CD8-positive, alpha-beta memory T cell (primary cell): ENCODE measurements at places on chromosomes 1 and 21. TPM values are rescaled to one million over a fixed set of nuclear protein-coding genes. Genes with fewer than 3 reads are reported as not detected.

DNA sequence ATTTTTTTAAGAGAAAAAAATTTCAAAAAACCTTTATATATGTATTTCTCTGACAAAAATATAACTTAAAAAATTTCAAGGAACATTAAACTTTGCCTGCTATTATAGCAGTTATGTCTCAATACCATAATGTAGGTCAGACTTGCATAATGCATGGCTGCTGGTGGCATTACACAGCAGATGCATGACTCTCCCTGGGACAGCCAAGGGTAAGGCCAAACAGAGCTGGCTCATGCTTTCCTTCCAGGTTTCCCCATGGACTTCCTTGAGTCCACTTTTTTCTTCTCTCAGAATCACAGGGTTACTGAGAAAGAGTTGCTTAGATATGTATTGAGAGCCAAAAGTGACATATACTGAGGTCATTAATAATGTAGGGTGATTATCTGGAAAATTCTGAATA, 43.7 kb downstream of the RHOU start:
- no peak overlapping the region for H3K4me3 ChIP-seq
- H3K4me1 ChIP-seq: no peaks in the 10 kb centered on the region
- no peak for DNase-seq
- H3K27ac ChIP-seq: no peak overlapping the region
- H3K36me3 ChIP-seq: no peaks in the 10 kb centered on the region
- no peaks in the 10 kb centered on the region for H3K27me3 ChIP-seq

GRCh38 chr1:58844176-58844575, 60.3 kb upstream of the JUN start:
- no peak overlapping the region for H3K4me3 ChIP-seq
- no peaks in the 10 kb centered on the region for H3K4me1 ChIP-seq
- no peaks in the 10 kb centered on the region for H3K36me3 ChIP-seq
- H3K27me3 ChIP-seq: no peaks in the 10 kb centered on the region
- no peak for DNase-seq
- H3K27ac ChIP-seq: no peak overlapping the region

- no peak overlapping the region for H3K27ac ChIP-seq
- no peaks in the 10 kb centered on the region for H3K4me1 ChIP-seq
- H3K27me3 ChIP-seq: no peaks in the 10 kb centered on the region
- no peak for DNase-seq
These were observed 406.1 kb downstream of the PRDM2 start for GRCh38 chr1:14106126-14106525.

DNA sequence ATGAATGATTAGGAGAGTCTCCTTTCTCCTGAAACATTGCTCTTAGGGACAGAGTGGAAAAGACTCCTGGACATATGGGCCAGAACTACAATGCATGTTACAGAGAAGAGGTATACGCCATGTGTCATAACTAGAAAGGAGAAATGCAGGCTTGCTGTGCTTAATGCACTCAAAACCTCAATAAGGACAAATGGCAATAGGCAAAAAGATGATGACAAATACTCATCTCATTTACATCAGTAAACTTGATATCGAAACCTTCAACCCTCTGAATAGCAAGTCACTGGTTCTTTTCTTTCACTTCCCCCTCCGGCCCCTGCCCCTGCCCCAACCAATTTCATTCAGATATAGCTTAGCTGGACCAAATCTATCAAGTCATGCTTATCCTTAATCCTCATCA, 1.9 kb upstream of the GPR88 start:
- H3K4me1 ChIP-seq: peaks cover 31% of the 10 kb centered on the region
- no peak for DNase-seq
- H3K27ac ChIP-seq: no peak overlapping the region
- H3K36me3 ChIP-seq: no peaks in the 10 kb centered on the region
- no peak overlapping the region for H3K4me3 ChIP-seq
- peaks cover 15% of the 10 kb centered on the region for H3K27me3 ChIP-seq

DNA sequence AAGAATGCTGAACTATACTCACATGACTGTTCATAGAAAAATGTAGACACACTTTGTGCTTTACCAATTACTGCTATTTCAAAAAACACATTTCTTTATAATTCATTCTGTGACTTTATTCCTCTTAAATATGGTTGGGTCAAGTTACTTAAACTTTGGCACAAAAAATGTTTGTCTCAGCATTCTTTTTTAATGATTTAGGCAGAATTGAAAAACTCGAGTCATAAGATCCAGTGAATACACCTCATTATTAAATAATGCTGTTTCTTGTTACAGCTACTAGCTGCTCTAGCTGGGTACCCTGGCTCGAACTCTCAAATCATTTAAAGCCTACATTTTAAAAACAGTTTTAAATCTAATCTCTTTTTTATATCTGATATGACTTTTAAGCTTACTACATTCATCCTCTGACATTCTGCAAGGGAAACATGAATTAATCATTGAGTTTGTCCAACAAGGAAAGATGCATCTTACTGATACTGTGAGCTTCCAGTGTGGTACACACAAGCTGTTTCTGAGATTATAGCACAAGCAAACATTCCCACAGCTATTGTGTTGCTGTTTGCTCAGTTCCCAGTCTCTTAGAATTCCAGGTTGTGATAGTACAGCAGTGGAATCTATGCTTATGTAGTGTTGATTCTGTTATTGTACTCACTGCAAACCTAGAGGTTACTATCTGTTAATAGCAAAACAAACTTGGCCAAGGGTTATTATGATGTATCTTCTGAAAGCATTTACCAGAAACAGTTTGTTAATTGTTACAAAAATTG, 746.5 kb downstream of the USP25 start:
- H3K27me3 ChIP-seq: no peaks in the 10 kb centered on the region
- no peaks in the 10 kb centered on the region for H3K4me1 ChIP-seq
- no peak overlapping the region for H3K4me3 ChIP-seq
- DNase-seq: no peak
- no peaks in the 10 kb centered on the region for H3K36me3 ChIP-seq
- no peak overlapping the region for H3K27ac ChIP-seq

DNA sequence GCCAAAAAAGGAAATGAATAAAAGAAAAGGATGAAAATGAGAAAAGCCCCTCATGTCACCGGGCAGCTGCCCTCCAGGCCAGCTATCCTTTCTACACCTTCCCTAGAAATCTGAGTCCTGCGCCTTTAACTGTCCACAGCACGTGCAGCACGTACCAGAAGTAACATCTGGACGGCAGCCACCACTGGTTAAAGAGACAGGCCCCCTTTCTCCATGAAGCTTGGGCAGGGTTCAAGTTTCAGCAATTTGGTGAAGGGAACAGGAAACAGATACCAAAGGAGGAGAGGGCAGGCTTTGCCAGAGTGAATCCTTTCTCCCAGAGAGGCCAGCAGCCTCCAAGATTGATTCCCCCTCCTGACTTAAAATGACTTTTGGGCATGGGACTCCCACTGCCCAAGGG, 3.6 kb upstream of the KIAA2013 start:
- peak overlapping the region; percentile 54 for H3K27ac ChIP-seq
- no peaks in the 10 kb centered on the region for H3K27me3 ChIP-seq
- no peak for DNase-seq
- H3K36me3 ChIP-seq: no peaks in the 10 kb centered on the region

The PRDM2 gene
- 70.1 TPM for total RNA-seq

The KPRP gene
- not detected for total RNA-seq

The RAP1GAP gene
- 0.50 TPM for total RNA-seq
